Substantia nigra (tissue), 51 donors: ENCODE measurements at places on chromosomes 12 and 14.

GRCh38 chr12:21248679-21249078 lies 86.0 kb downstream of the SLCO1A2 start:
- no peak for DNase-seq

GRCh38 chr12:107351713-107352112 lies 258.4 kb upstream of the CRY1 start:
- DNase-seq, result no peak

DNA sequence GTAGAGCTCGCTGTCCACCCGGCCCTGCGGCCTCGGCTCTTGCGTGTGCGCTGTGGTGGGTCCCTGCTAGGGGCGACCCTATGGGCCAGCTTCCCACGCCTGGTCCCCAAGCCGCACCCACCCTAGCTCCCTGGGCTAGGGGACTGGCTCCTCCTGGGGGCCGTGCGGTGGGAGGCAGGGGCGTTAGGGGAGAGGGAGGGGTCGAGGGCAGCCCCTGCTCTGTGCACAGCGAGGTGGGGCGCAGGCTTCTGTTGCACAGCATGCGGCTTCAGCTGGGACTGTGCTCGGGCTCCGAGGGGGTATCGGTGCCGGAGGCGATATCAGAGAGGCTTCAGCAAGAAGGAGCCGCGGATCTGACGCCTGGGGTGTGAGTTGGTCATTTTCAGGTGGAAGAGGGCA lies 86.1 kb downstream of the ALG10 start:
- DNase-seq, result no peak

- DNase-seq, result no peak
Observed at GRCh38 chr14:82778008-82778590, 1244.4 kb upstream of the SEL1L start.

DNA sequence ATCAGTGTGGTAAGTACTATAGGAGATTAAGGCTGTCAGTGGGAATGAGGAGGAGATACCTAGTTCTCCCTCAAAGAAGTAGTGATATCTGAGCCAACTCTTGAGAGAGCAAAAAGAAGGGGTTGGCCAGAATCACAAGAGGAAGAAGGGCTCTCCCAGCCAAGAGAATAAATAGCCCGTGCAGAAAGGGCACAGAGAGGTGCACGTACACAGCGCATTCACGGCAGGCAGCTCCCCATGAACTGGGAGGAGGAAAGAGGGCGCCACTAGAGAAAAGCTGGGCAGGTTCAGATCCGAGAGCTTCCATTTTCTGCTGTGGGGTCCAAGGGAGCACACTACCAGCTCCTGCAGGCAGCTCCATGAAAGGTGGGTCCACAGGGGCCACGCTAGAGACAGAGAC lies 59.9 kb downstream of the PPP2R5E start:
- no peak for DNase-seq

DNA sequence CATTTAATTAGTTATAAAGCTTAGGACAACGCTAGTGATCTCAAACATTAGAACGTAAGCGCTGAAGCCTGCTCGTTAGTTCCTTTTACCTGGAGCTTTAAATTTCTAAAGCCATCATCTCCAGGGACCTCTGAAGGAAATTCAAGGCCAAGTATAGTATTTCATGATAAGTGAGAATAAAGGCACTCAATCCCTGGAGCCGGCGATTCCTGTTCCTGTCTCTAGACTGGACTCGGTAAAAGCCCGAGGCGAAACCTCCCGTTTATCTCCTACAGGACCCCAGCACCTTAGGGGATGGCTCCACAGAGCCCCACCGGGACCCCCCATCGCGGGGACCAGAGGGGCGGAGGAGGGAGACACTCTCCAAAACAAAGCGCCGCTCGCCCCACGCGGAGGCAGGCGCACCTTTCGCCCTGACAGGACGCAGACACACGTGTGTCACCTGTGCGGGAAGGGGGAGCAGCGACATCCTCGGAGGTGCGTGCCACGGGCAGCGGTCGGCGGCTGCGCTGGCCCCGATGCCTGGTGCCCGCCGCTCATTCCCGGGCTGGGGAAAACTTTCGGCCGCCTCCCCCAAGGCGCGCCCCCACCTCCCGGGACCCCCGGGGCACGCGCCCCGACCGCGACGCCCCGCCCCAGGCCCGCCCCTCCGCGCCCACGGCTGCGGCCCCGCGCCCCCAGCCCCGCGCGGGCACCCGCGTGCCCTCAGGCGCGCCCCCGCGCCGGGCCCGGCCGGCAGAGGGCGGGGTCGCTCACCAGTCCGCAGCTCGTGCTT lies 678 bp downstream of the RPS6KA5 start:
- peak; percentile 14 for DNase-seq

DNA sequence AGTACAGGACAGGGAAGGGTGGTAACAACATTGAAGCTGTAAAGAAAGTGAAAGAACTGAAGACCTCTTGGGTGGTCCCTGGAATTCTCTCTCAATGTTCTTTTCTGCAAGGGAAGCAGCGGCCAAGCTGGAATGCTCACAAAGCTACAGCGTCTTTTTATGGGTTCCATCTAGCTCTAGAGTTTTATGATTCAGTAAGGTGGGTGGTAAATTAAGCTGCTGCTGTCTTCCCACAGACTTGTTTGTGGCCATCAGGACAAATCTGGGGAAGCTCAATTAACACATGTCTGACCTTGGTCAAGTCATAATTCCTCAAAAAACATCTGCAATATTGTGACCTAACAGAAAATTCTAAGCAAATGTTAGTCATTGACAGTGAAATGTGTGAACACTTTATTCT lies 139.1 kb downstream of the MED13L start:
- no peak for DNase-seq

DNA sequence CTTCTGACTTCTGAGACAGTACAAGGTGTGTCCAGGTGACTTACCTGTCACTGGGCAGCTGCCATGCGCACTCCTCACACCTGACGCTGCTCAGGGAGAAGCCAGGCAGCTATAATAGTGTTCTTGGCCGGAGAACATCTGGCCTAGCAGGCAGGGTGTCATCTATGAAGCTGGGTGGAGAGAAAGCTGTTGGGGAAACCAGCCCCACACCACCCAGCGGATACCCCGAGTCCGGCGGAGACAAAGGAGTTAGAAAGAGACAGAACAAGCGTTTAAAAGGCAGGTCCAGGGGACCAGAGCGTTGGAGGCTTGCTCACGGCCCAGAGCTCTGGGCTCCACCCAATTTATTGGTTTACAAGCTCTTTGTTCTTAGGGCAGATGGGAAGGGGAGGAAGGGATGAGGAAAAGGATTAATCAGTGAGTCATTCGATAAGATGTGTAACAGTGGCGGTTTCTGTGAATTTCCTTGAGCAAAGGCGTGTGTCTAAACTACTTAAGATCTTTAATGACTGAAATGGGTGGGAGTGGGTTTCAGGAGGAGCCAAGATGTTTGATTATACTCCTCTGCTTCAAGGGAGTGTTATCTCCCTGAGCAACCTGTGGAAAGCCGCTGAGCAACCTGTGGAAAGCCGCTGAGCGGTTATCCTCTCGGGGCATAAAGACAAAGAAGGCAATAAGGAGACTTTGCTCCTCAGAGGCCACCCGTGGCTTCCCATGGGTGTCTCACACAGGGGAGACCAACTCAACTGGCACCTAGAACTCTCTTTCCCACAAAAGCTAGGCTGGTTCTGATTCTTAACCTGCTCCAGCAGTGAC lies at the start of gene GALNT8:
TSS of gene GALNT8 (plus strand) at position 580 of the 816 bp plus-strand sequence. CDS start 278 bp downstream, outside the sequence.
- DNase-seq, result no peak

DNA sequence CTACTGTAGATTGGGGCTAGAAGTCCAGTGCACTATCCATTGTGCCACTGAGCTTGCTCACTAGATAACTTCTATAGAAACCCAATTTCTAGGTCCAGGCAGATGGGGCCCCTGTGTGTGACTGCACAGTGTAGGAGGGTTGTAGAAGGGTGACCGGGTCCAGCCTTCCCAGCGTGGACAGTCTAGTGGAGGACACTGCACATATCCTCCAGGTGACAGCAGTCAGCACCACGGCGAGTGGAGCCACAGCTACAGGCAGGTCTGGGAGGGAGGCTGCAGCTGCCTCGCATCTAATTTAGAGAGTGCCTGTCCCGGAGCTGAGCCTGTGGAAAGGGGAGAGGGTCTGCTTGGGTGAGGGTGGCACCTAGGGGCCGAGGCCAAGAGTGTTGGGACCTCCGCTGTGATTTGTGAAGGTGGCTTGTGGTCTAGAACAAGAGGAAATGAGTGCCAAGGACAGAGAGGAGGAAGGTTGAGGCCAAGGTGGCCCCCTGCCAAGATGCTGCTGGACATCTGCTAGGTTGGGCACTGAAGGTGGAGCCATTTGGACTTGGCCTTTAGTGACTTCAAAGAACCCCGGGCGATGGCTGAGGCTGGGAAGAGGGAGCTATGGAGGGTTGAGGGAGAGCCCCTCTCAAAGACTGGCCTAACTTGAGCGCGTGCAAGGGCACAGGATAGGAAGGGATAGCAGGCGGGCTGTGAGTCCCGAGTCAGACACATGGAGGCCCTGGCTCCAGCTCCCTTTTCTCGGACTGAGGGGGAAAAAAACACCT lies 46.0 kb upstream of the TRAF3 start:
- no peak for DNase-seq

DNA sequence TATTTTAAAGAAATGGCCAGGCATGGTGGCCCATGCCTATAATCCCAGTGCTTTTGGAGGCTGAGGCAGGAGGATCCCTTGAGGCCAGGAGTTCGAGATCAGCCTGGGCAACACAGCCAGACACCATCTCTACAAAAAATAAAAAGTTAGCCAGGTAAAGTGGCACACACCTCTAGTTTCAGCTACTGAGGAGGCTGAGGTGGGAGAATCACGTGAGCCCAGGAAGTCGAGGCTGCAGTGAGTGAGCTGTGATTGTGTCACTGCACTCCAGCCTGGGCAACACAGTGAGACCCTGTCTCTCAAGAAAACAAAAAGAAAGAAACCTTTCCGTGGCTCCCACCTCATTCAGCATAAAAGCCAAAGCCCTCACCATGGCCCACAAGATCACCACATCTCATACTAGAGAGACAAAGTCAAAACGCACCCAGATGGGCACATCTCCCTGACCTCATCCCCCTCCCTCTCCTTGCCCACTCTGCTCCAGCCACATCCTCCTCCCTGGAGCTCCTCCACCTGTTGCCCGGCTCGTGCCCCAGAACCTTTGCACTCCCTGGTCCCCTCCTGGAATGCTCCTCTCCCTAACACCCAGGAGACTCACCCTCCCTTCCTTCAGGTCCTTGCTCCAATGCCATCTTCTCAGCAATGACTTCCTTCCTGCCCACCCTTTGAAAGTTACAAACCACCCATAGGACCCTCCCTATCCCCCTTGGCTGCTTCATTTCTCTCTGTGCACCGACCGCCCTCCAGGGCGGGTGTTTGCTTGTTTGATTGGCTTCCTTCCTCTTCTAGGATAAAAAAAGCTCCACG lies 4.8 kb upstream of the SCARB1 start:
- no peak for DNase-seq

- DNase-seq, result no peak
Observed at GRCh38 chr14:79788346-79788745, 423.0 kb downstream of the DIO2 start.

GRCh38 chr12:29365091-29365490 lies 15.9 kb downstream of the ERGIC2 start:
- no peak for DNase-seq

- DNase-seq, result no peak
Observed at GRCh38 chr12:90023207-90023900, 314.7 kb upstream of the ATP2B1 start.

DNA sequence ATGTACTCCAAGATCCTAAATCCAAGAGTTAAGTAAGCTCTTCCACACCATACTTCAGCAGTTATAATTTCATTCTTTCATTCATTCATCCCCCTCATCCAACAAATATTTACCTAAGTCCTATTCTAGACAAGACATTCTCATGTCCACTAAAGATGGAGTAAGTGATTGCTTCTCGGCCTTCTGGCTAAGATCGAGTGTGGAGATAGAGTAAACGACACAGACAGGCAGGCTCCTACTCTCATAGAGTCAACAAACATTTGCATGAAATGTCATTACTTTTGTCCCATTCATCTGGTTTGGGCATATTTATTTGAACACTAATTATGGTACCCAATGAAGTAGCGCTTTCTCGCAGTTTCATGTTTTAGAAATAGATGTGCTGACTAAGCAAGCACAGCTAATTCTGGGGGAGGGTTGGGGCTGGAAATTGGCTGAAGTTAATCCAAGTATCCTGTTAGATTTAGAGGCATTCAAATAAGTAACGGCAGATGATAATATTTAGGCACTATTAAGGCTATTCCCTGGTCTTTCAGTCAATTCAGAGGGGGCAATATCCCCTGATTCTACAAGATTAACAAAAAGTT lies 176.5 kb downstream of the CEP128 start:
- no peak for DNase-seq
